ENCODE measurements at places on chromosomes 12 and 14. TPM values are rescaled to one million over a fixed set of nuclear protein-coding genes. Genes with fewer than 3 reads are reported as not detected.

- H3K27ac ChIP-seq = peak overlapping the region; percentile 94
- peaks cover 79% of the 10 kb centered on the region for H3K4me1 ChIP-seq
- peaks cover 11% of the 10 kb centered on the region for H3K36me3 ChIP-seq
- no peak for DNase-seq
- H3K4me3 ChIP-seq = peak overlapping the region; percentile 68
These were observed 148.4 kb downstream of the CHST11 start for GRCh38 chr12:104604995-104605675.

- H3K27ac ChIP-seq = no peak overlapping the region
- H3K4me1 ChIP-seq = no peaks in the 10 kb centered on the region
- no peak overlapping the region for H3K4me3 ChIP-seq
- no peaks in the 10 kb centered on the region for H3K36me3 ChIP-seq
These were observed 34.7 kb upstream of the CDKN3 start for GRCh38 chr14:54362089-54362504.

- H3K27ac ChIP-seq = no peak overlapping the region
- DNase-seq = no peak
- peaks cover 23% of the 10 kb centered on the region for H3K27me3 ChIP-seq
These were observed 2.1 kb upstream of the BLOC1S1 start for GRCh38 chr12:55713721-55714120.

DNA sequence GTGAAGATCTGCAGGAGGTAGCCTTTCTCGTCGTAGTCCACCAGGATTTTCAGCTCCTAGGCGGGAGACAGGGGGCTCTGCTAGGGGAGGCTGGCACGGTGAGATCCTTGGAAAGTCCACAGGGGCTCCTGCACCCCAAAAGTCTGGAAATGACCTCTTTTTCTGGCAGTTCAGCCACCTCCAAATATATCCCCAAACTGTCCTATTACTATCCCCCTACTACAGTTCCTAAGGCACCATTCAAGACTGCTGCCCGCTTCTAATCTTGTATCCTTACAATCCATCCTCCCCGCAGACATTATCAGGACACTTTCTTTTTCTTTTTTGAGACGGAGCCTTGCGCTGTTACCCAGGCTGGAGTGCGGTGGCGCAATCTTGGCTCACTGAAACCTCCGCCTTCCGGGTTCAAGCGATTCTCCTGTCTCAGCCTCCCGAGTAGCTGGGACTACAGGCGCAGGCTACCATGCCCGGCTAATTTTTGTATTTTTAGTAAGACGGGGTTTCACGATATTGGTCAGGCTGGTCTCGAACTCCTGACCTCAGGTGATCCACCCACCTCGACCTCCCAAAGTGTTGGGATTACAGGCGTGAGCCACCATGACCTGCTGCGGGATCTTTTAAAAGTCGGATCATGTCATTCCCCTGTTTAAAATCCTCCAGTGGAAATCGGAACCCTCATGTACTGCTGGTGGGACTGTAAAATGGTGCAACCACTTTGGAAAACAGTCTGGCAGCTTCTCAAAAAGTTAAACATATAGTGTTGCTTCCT lies 18.5 kb downstream of the HPD start:
- no peaks in the 10 kb centered on the region for H3K27me3 ChIP-seq
- peak overlapping the region; percentile 89 for H3K4me3 ChIP-seq
- H3K4me1 ChIP-seq = no peaks in the 10 kb centered on the region

- H3K27me3 ChIP-seq = peaks cover 39% of the 10 kb centered on the region
- no peak overlapping the region for H3K27ac ChIP-seq
- no peak overlapping the region for H3K4me3 ChIP-seq
These were observed 57.0 kb downstream of the SMUG1 start for GRCh38 chr12:54131641-54132280.

The ACSM4 gene
- total RNA-seq = not detected

The INF2 gene
- 19.2 TPM for total RNA-seq

The CCDC85C gene
- total RNA-seq = 2.7 TPM

The RFX4 gene
- total RNA-seq = not detected

The FNTB gene
- total RNA-seq = 30.9 TPM

The TAS2R42 gene
- total RNA-seq = not detected

The SERPINA9 gene
- not detected for total RNA-seq

The PMCH gene
- total RNA-seq = not detected

The RNASE3 gene
- not detected for total RNA-seq

The ENDOU gene
- not detected for total RNA-seq
